AG08396 (cell line): ENCODE measurements at places on chromosomes 4 and X.
A peak's percentile ranks its signal among the peaks of the same experiment; 100 is the strongest.

- DNase-seq: no peak
These were observed 374.1 kb downstream of the FBXW7 start for GRCh38 chr4:152161676-152162330.

DNA sequence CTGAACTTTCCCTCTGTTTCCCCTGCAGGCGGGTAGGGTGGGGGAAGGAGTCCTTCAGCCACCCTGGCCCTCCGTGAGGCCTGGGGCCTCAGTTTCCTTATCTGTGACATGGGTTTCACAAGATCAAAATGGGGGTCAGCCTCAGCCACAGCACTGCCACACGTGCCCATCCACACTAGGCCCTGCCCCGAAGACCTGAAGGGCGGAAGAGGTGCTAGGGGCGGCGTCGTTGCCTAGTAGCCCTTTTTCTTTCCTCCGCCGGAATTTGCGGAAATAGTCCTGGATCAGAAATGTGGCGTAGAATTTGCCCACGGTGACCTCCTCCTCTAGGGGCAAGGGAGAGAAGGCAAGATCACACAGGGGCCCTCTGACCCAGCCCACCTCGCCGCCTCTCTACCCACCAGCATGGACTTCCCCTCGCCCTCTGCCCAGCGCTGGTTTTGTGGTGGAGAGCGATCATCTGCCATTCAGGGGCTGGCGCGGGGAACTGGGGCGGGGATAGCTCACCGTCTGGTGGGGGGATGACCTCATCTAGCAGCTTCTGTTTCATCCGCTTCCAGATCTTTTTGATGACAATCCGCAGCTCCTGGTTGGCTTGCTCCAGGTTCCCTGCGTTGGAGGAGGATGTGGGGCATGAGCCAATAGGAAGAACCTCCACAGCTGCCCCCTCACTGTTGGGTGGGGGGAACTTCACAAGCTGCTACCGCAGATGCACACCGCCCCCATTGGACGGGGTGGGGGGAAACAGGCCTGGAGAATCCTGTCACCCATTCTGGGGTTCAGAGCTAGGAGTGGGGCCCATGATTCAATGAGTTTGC is 9.7 kb upstream of the SYP start:
- DNase-seq: no peak

DNA sequence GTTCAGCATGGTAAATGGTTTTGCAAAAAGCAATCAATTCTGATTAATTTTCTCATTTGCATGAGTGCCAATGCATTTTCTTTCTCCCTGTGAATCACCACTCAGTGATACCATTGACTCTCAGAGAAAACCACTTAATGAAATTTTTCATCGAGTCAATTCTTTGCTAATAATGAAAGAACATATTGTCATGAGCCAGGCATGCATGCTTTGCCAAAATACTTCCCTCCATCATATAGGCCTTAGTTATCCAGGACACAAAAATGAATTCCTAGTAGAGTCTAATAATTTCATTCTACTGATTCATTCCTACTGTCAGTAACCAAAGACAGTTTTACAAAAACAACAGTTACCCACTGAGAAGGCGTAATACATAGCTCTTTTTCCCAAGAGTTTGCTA is 680.0 kb downstream of the TRIML1 start:
- no peak for DNase-seq

GRCh38 chr4:27360790-27361267 is 500.2 kb downstream of the STIM2 start:
- DNase-seq: no peak

- DNase-seq: peak; percentile 12
These were observed 607 bp upstream of the SCOC start for GRCh38 chr4:140372751-140373327.

DNA sequence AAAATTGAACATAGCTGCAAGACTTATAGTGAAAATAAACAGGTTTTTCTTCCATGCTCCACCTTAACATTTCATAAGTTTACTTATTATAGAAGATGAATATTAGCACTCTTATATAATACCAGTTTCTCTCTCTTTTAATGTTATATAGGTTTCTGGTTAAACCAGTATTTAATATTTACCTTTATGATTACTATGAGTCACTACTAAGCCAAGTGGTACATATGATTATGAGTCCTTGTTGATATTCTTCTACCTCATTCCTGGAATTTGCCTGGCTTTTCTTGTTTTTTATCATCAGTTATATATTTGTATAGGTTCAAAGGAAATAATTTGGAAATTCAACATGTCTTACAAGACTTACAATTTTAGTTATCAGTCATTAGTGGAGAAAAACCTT is 89.9 kb upstream of the MAOA start:
- no peak for DNase-seq

DNA sequence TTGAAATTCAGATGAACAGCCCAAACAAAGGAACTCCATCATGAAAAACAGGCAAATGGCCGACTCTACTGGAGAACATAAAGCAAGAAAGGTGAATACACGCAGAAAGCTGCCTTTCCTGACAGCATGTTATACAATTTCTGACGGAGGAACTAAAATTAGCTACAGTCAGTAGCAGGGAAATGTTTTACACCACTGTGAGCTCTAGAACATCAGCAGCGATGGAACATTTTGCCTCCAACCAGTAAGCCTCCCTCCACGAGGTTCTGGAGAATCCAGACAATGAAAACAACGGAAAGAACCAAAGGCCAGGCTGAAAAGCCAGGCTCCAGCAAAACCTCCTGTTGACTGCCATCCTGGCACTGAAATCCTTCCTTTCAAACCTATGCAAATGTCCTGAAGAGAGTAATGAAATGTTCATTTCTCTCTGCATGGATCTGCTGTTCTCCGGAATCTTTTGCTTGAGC is 78.9 kb downstream of the IRF2 start:
- DNase-seq: no peak

- DNase-seq: no peak
These were observed 20.4 kb downstream of the HERC5 start for GRCh38 chr4:88477229-88477860.

- no peak for DNase-seq
These were observed 344.8 kb downstream of the ZNF674 start for GRCh38 chrX:46200413-46200812.

GRCh38 chr4:4857001-4857808 is 2.3 kb upstream of the MSX1 start:
- no peak for DNase-seq

- DNase-seq: no peak
These were observed 138.3 kb downstream of the UNC5C start for GRCh38 chr4:95410387-95410977.

GRCh38 chr4:101630319-101630986 is 160.1 kb upstream of the BANK1 start:
- no peak for DNase-seq

- no peak for DNase-seq
These were observed 44.8 kb upstream of the NEIL3 start for GRCh38 chr4:177264788-177265422.

- DNase-seq: no peak
These were observed 142.5 kb upstream of the TTC29 start for GRCh38 chr4:147088146-147088545.

DNA sequence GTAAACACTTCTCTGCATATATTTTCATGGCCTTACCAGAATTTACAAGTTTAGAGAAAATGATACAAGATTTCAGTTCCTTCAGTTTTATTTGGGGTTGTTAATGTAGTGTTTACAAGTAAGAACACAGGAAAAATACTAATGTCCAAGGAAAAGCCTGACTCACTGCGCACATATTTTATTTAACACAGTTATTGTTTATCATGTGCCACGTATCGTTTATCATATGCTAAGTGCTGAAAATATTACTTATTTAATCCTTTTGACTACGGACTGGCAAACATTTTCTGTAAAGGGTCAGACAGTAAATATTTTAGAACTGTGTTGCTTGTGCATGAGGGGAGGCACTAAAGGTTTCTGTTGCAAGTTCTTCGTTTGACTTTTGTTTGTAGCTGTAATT is 794 bp downstream of the HSD17B13 start:
- no peak for DNase-seq

- DNase-seq: no peak
These were observed 194.0 kb downstream of the SMIM20 start for GRCh38 chr4:26108054-26108453.

- no peak for DNase-seq
These were observed 156.0 kb downstream of the UGT8 start for GRCh38 chr4:114754616-114755015.

DNA sequence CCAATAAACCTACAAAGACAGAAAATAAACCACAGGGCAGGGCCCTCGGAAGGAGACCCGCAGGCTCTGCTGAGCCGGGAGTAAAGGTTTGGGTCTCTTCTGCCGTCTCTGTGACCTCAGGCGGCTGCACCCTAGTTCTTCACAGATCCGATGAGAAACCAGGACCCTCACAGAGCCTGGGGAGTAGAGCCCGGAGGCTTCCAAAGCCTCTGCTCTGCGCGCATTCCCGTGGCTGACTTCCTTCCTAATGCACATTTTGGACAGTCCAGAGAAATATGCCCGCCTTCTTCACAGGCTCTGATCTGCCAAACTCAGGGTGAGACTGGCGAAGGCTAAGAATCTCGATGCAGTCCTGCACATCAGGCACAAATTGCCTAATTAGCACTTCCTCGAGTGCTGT is 245.5 kb downstream of the EVC2 start:
- no peak for DNase-seq

GRCh38 chrX:11757719-11758399 is at the start of gene MSL3:
MSL3 (plus strand) TSS chrX:11758237; CDS start chrX:11758264, 27 bp downstream.
- DNase-seq: peak; percentile 84

DNA sequence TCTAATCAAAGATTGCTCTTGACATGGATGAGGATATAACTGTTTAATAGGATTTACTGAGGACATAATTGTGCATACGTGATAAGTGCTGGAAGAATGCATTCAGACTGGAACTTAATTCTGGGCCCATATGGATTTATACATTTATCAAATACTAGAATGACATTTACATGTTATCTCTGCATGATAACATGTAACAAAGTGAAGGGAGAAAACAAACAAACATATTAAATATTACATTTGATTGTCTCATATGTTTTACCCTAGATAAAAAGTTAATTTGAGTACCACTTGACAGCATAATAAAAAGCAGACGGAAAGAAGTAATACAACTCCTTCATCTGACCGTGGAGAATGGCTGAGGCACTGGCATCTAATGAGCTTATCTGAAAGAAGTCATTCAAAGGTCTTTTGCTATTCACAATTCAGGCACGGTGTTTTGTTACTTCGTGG is 297.8 kb downstream of the PPP3CA start:
- no peak for DNase-seq

GRCh38 chrX:119236623-119237561 is 807 bp downstream of the PGRMC1 start:
- DNase-seq: peak; percentile 45

DNA sequence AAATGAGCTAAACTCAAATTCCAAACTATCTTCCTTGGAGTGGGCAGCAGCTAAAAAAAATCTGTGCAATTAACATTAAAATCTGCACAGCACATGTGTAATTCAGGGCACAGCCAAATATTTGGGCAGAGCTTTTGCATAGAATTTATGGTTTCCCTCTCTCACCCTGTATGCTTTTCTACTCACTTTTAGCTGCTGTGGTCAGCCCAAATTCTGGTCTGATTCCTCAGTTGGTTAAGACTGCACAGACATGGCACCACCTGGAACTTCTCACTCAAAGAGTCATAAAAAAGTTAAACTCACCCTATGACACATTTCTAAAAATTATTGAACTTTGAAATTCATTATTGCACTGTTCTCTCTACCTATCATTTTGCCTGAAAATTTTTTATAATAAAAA is 4.9 kb upstream of the PLK4 start:
- DNase-seq: no peak

DNA sequence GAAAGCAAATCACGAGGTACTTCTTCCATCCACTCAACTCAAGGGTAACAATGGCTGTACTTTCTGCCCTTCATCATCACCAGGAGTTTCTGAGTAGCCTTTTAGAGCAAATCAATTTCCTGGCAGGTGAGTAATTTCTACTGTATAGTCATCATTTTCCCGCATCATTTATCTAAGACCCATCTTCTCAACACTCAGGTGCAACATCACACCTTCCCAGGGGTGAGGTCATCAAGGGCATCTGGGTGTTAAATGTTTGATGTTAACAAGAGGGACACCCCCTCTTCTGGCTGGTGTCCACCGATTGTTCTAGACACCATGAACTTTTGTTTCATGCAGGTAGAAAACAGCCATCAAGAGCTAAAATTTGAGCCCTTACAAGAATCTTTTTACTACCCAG is 313.4 kb upstream of the MAGEB2 start:
- no peak for DNase-seq

- no peak for DNase-seq
These were observed 53.5 kb downstream of the FABP2 start for GRCh38 chr4:119268466-119268865.
